Central memory CD4-positive, alpha-beta T cell (primary cell): ENCODE measurements at places on chromosomes 2 and 18.

DNA sequence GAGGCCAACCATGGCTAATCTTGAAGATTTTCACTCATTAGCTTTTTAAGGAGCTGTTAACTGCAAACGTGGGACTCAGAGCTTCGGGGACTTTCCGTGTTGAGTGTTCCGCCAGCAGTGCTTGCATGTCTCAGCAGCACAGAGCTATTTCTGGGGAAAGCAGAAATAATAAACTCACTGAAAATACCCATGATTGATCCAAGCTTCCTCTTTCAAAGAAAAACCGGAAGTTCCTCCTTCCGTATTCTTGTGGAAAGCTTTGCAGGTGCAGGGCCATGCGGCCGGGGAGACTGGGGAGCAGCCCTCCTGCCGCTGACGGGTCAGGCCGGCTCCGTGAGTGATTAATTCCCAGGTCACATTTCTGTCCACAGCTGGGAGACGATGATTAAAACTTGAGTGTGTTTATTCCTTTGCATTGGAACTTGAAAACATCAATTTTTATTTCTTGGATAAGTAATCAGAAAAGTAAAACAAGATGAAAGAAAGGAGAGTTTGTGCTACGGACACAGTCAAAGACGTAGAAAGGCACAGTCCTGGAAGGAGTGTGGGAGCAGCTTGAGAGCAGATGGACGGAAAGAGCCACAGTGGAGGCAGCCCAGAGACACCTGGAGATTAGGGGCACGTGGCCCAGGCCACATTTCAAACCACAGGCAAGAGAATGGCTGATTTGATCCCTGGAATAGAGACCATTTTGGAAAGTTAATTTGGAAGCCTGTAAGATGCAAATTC is 54.2 kb upstream of the CTDP1 start:
- DNase-seq = no peak

DNA sequence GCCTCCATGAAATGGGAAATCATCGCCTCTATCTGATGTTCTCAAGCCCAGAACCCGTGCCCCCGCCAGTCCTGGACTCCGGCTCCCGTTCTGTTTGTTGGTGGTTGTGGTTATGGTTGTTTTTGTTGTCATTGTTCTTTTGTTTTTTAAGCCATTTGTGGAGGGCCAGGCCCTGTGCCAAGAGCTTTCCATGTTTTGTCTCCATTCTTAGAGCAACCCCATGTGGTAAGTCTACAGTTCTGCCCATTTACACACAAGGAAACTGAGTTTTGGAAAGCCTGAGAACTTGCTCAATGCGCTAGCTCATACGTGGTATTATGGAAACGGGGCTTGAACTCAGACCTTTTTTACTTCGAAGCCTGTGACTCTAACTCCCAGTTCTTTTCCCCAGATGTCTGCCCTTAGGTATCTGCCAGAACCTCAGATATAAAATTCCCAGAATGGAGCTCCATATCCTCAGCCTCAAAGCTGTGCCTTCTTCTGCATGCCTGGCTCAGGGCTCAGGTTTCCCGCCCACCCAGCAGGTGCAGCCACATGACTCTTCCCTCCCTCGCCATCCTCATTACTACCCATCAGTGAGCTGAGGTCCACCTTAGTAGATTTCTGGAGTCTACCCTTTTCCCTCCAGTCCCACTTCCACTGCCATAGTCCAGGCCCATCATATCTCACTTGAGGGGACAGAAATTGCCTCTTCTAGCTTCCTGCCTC is 194.1 kb downstream of the KLHL29 start:
- no peak for DNase-seq

- no peak for DNase-seq
Observed at GRCh38 chr2:218003981-218004419, 1.2 kb upstream of the TNS1 start.

- no peak for DNase-seq
Observed at GRCh38 chr2:166610180-166610912, 116.3 kb upstream of the SCN7A start.

GRCh38 chr18:55290898-55291297 is 297.1 kb downstream of the TCF4 start:
- DNase-seq = no peak

DNA sequence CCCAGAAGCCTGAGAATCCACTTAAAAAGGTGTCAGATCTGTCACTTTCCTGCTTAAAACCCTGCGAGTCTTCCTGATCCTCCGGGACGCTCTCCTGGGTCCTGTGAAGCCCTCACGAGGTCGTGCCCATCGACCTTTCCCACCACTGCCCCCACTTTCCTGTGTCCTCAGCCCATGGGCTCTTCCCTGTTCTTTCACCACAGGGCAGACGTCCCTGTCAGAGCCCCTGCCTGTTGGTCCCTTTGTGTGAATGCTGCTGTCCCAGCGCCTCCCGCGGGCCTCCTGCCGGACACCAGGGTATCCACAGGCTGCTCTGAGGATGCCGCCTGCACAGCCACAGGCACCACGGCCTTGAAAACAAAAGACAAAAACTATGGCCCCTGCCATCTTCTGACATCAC is 125.6 kb downstream of the TMEM18 start:
- DNase-seq = no peak

GRCh38 chr2:9015998-9016397 is 12.5 kb upstream of the MBOAT2 start:
- no peak for DNase-seq

DNA sequence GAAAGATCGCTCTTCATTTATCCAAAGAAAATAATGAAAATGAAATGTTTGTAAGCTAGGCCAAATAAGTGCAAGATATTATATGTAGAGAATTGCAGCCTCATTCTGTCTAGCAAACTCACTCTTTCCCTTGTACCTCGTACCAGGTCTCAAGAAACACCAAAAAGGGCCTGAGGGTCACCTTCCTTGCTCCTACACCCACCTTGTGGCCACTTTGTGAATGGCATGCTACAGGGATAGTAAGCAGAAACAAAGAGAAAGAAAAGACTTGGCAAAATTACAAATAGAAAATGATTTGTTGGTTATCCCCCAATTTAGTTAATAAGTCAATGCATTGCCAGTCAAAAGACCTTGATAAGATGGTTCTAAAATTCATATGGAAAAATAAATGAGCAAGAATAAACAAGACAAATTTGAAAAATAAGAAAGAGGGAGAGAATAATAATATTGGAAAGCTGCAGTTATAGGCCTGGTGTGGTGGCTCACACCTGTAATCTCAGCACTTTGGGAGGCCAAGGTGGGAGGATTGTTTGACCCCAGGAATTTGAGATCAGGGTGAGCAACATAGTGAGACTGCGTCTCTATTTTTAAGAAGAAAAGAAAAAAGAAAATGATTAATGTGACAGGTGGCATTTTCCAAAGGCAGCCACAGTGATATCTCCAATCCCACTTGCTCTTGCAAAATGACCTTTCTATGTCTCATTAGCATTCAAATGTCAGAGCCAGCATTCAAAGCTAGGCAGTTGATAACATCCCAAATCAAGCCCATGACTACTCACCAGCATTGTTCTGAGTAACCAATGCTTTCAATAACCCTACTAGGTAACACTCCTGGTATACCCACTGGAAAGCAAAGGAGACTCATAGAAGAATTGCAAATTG is 38.8 kb upstream of the BMP10 start:
- DNase-seq = peak; percentile 38

- no peak for DNase-seq
Observed at GRCh38 chr18:21112543-21113105, 1.0 kb upstream of the ROCK1 start.

DNA sequence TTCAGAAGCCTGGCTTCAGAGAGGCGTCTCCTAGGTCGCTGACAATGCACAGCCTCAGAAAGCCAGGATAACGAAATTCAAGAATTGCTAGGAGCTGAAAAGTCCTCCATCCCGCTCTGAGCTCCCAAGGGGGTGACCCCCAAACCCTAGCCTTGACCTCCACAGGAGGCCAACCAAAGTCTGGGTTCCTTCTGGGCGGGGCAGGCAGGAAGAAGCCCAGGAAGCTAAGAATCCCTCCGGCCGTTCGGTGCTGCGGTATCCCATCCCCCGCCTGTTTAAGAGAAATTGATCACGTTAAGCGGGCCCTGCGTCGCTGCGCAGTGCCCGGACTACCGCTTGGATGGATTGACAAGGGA is 2.5 kb upstream of the OSR1 start:
- DNase-seq = no peak

- DNase-seq = no peak
Observed at GRCh38 chr2:43675646-43676321, 445 bp downstream of the C1GALT1C1L start.

DNA sequence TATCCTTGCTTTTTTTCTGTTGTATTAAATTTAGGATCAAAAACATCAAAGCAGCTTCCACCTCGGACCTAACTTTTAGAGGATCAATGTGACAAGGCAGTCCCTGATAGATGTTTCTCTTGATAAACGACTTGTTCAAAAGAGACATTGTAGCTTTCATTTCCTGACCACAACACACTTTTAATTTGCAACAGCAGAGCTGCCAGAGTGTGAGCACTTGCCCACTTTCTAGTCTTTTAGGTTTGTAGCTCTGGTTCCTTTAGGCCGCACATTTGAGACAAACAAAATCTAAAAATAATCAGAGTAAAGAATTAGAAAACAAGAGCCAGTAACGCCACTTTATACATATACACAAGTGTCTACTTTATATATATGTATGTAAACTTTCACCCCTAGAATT is 3.1 kb downstream of the FIGN start:
- DNase-seq = no peak

DNA sequence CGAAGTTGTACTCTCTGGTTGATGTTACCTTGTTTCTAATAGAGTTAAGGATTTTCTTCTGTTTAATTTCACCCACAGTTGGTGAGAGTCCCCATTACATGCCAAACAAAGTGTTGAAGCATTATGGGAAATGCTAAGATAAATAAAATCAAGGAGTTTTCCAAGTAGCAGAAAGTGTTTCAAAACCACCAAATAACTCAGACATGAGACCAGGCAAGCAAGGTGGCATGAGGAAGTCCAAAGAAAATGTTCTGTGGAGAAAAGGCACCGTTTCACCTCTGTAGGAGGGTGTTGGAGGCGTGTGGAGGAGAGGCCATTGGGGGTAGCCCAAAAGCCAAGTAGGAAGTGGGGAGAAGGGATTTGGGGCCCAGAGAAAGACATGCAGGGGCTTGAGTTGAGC is 8.7 kb downstream of the CFAP221 start:
- DNase-seq = no peak

- DNase-seq = no peak
Observed at GRCh38 chr2:26629346-26629630, 11.9 kb downstream of the CIB4 start.

DNA sequence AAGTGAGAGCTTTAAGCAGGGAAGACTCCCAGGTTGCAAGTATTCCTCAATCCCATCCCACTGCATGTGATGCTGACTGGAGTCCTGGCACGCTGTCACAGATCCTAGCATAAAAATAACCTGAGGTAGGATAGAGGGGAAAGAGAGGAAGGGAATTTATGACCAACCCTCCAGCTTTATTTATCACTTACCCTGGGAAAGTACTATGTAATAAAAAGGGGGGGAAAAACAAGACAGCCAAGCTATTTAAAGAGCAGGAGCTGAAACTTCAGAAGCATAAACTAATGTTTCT is 122.2 kb downstream of the SLC8A1 start:
- no peak for DNase-seq
